ENCODE measurements at places on chromosomes 16 and 17.
A peak's percentile ranks its signal among the peaks of the same experiment; 100 is the strongest.

GRCh38 chr17:47716375-47716774 lies 16.7 kb upstream of the TBX21 start:
- no peak for DNase-seq

DNA sequence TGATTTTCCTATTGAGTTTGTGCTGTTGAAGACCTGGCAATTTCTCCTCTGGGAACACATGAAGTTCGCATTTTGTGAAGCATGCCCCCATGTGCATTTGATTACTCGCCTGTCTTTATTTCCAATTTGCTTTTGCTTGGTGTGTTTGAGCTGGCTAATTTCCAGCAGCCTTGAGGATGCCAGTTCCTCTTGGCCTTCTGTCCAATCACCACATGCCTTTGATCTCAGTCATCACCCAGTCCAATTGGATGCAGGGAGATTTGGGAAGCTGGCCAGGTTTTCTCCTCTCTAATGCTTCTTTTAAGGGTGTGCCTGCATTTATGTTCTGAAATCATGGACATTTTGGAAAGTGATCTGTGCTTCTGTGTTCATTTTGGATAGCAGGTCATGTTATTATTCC lies 3.8 kb upstream of the TMEM100 start:
- DNase-seq, result peak; percentile 58

- DNase-seq, result no peak
Observed at GRCh38 chr17:32569171-32570080, 82.6 kb downstream of the CDK5R1 start.

DNA sequence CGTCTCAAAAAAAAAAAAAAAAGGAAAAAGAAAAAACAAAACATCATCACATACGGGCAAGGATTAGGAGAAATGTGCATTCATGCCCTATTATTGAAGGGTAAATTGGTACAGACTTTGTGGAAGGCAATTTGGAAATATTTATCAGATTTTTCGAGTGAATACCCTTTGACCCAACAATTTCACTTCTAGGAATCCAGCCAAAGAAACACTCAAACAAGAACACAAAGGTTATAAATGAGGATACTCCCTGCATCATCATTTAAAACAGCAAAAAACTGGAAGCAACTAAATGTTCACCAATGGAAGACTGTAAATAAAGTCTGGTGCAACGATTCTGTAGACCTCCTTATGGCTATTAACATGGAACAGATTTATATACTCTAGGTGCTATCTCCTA lies 12.9 kb downstream of the ZNF423 start:
- DNase-seq, result no peak

DNA sequence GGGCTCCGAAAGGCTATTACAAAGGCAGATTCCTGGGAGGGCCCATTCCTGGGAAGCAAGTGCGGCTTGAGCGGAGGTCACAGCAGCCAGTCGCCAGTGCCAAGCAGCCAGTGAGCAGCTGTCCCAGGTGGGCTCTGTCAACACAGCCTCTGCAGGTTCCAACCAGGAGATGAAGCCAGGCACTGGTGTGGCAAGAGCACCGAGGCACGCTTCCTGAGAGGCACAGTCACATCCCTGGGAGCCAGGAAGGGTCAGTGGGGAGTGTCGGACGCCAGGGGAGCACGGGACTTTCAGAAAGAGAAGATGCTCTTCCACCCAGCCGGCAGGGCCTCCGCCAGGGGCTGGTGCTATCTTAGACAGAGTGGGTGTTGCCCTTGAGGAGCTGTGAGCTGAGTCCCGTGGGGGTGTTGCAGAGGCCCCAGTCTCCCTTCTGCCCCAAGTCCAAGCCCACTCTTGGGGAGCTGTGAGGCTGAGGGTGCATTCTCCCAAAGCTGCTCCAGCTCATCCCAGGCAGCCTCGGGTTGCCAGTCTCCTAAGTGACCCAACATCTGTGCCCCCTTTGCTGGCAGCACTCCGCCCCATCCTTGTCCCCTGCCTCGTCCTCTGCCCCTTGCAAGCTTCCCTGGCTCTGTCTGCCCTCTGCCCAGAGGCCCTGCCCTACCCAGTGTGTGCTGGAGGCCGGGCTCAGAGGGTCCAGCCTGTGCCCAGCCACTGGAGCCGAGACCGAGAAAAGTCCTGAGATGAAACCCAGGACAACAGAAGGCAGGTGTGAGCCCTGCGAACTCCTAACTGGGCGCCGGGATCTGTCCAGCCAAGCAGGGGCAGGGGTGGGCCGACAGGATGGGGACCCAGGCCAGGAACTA lies 6.6 kb downstream of the UBALD1 start:
- DNase-seq, result no peak

DNA sequence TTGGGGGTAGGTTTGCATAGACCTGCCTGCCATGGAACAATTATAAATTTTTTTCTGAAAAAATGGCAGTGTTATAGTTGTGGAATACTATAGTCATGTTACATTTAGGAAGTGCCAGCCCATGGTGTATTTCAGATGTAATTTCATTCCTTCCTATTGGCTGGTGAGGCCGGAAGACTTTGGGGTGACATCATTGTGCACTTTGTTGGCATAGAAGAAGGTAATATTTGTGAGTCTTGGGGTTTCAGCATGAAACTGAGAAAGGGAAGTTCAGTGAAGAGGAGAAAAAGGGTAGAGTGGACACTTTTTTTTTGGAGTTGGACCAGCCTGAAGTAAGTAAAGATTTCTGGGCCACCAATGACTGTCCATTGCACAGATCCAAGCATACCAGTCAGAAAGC lies 16.0 kb upstream of the HEATR6 start:
- DNase-seq, result no peak

- peak; percentile 28 for DNase-seq
Observed at GRCh38 chr16:19008245-19009169, 24.8 kb downstream of the TMC7 start.

GRCh38 chr16:10552281-10552680 lies 28.1 kb downstream of the EMP2 start:
- no peak for DNase-seq

DNA sequence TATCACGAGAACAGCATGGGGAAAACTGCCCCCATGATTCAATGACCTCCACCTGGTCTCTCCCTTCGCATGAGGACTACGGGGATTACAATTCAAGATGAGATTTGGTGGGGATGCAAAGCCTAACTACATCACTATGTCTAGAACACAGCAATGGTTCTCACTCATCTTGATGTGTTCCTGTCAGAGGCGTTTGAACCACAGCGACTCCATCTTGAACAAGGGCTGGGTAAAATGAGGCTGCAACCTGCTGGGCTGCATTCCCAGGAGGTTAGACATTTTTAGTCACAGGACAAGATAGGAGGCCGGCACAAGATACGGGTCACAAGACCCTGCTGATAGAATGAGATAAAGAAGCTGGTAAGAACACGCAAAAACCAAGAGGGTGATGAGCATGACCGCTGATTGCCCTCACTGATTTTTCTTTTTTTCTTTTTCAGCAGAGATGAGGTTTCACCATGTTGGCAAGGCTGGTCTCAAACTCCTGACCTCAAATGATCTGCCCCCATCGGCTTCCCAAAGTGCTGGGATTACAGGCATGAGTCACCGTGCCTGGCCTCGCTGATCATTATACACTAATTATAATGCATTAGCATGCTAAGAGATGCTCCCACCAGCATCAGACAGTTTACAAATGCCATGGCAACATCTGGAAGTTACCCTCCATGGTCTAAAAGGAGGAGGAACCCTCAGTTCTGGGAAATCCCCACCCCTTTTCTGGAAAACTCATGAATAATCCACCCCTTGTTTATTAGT lies 3.0 kb upstream of the PPY start:
- DNase-seq, result no peak

DNA sequence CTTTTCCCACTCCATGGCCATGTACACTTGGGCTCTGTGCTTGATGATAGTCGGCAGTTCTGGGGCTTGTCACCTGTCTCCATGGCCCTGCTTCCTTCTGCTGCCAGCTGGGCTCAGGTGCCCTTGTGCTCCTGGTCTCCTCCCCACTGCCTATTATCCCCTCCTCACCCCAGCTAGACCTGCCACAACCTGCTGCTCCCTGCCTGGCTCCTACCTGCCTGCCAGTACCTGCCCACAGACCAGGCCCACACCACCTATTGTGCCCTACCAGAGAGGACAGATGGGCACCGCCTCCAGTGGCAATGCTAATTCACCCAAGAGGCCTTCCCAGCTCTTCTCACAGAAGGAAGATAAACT lies 538 bp upstream of the RAPGEFL1 start:
- no peak for DNase-seq

DNA sequence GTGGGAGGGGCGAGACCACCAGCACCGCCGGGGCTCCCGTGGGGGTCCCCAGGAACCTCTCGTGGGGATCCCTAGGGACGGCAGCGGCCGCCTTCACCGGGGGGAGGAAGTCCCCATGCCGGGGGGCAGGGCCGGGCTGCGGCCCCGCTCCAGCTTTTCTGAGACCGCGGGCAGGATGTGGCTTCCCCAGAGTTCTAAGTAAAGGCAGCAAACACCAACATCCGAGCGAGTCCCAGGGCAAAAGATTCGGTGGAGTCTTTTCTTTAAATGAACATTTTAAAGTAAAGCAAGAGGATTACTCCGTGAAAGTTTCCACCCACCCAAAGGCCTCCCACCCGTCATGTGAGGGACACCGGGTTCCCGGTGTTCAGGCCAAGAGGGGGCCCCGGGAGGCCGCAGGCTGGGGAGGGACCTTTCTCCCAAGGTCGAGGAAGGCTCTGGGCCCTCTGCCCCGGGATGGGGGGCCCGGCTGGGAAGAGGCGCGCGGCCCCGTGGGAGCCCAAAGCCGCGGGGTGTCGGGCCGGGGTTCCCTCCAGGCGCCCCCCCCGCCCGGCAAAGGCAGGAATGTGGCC lies 137.2 kb upstream of the RPH3AL start:
- DNase-seq, result peak; percentile 67

- no peak for DNase-seq
Observed at GRCh38 chr16:48087639-48088038, 68.2 kb downstream of the ABCC12 start.

- DNase-seq, result no peak
Observed at GRCh38 chr17:61007980-61008379, 330.3 kb downstream of the BCAS3 start.

DNA sequence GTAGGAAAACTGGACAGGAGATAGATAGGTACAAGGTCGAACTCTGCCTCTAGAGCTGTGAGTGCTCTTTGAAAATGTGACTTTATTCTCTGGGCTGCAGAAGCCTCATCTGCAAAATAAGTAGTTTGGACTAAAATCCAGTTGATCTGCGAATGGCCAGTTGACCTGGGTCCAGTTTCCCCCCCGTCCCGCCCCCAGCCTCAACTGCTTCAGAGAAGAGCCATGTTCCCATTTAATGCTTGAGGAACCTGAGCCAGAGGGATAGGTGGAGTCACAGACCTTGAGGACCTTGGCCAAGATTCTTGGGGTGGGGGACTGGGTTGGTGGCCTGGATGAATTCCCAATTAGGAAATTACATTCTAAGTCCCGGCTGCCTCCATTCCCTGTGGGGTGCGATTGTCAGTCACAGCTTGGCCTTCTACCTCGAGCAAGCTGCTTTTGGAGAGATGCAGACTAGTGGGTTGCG lies 14.1 kb downstream of the TBX2 start:
- no peak for DNase-seq

GRCh38 chr17:14330492-14330962 lies 29.6 kb downstream of the HS3ST3B1 start:
- DNase-seq, result no peak

- no peak for DNase-seq
Observed at GRCh38 chr16:78515421-78515820, 416.0 kb downstream of the WWOX start.

DNA sequence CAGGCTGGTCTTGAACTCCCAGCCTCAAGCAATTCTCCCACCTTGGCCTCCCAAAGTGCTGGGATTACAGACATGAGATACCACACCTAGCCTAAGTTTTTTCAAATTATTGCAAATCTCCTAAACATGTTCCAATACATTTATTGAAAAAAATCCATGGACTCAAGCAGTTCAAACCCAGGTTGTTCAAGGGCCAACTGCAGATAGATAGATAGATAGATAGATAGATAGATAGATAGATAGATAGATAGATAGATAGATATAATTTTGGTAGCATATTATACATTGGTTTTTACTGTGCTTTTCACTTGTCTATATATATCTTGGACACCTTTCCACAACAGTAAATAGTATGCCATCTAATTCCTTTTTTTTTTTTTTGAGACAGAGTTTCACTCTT lies 20.9 kb upstream of the RBBP6 start:
- DNase-seq, result no peak

DNA sequence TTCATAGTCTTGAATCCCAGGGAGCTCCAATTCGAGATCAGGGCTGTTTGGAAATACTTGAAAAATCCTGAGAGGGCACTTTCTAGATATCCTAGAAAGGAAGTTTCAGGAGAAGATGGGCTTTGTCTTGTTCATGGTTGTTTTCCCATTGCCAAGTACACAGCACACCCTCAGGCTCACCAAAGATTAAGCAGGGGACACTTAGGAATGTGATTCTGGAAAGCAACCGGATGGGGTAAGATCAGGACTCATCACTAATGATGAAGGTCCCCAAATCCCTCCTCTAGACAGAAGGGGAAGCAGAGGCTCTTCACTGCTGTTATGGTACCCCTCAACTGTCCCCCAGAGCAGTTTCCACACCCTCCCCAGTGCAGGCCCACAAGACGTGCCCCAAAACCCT lies 40.7 kb downstream of the VAC14 start:
- DNase-seq, result no peak

Measured in femur (tissue), 1 donor.